Osteocyte (in vitro differentiated cells): ENCODE measurements at places on chromosomes 11 and 22. TPM values are rescaled to one million over a fixed set of nuclear protein-coding genes. Genes with fewer than 3 reads are reported as not detected.
A peak's percentile ranks its signal among the peaks of the same experiment; 100 is the strongest.

The MS4A1 gene
- total RNA-seq, result not detected in 2 replicates

The KCNJ1 gene
- total RNA-seq, result not detected in 2 replicates

DNA sequence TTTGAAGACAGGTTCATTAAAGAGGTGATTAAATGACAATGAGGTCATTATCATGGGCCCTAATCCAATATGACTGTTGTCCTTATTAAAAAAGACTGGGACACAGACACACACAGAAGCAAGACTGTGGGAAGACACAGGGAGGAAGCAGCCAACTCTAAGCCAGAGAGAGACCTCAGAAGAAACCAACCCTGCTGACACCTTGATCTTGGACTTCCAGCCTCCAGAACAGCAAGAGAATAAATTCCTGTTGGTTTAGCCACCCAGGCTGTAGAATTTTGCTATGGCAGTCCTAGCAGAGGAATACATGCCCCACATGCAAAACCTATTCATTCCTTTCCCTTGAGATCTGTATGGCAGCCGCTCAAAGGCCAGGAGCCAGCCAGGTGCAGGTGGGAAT, 35.6 kb upstream of the CACNG2 start:
- DNase-seq, result no peak

The MRGPRX4 gene
- total RNA-seq, result not detected in 2 replicates

DNA sequence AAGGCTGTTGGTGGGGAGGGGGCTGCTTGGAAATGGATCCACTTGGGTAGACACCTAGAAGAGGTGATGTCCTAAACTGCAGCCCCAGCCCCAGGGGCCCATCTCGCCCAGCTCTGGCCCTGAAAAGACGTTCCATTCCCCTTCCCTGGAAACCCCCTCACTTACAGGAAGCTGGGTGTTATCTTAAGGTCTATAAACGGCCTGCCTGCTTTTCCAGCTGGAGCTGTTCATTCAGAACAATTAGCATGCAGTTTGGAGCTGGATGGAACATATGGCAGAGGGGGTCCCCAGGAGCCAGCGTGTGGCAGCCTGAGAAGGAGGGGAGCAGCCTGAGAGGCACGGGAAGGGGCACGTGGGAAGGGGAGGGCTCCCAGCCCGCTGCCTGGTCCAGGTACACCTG, 139.6 kb downstream of the PKNOX2 start:
- DNase-seq, result no peak

DNA sequence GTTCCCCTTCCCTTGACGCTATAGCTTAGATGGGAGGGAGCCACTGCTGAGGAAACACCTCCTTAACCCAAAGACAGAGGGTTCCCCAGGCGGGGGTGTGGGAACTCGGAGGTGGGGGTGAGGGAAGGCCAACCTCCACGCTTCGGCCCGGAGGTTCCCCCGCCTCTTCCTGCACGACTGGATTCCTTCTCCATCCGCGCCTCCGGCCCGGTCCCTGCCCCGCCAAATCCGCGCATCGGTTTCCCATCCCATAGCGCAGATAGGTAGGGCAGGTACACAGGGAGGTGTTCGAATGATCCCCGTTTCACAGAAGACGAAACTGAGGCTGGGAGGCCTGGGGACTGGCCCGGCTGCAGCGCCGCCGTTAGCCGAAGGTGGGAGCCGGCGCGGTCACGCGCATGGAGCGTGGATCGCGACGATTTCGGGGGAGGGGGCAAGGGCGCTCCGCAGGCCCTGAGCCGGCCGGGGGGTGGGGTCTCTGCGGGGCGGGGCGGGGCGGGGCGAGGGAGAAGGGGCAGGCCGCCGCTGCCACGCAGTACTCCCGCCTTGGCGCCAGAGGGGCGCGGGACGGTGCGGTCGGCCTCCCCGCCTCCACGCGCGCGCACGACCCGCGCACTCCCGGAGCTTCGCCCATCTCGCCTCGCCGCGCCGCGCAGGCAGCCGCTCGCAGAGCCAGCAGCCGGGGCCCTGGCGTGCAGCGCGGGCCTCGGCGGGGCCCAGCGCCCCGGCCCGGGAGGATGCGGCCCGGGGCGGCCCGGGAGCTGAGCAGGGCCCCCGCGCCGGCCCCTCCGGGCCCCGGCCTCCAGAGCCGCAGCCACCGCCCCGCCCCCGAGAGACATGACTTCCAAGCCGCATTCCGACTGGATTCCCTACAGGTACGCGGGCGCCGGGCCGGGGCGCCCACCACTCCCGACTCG, at the start of gene TUB:
TUB (plus strand) TSS at position 538 of the 917 bp plus-strand sequence; CDS start at position 838, 300 bp downstream.
- no peak for DNase-seq

- peak; percentile 60 for DNase-seq
These were observed 22.9 kb upstream of the RFPL3 start for GRCh38 chr22:32334660-32335365.

- DNase-seq, result no peak
These were observed 5.8 kb downstream of the EMID1 start for GRCh38 chr22:29211466-29211865.

- no peak for DNase-seq
These were observed 548 bp downstream of the PYGM start for GRCh38 chr11:64759131-64759721.

DNA sequence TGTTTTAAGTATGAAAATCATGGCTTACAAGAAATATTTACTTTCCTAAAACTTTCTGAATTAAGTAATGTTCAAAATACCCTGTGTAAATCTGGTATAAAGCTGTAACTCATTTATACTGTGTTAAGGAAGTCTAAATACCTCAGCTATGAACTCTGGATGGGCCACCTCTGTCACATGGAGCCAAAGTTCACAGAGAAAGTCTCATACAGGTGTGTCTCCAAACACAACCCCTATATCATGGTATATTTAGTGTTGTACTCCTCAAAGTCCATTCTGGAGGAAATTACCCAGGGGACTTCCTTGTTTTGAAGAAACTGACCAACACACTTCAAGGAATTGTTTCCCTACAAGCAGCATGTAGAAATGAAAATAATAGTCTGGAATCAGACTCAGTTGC, 909.2 kb upstream of the TENM4 start:
- DNase-seq, result no peak

GRCh38 chr11:102234779-102235439, 82.4 kb upstream of the BIRC3 start:
- no peak for DNase-seq

GRCh38 chr11:119108857-119109221, 1.7 kb downstream of the C2CD2L start:
- no peak for DNase-seq

GRCh38 chr11:73192272-73192671, 25.8 kb upstream of the P2RY2 start:
- DNase-seq, result no peak

The KDM4D gene
- 0.81 and 0.97 TPM in 2 replicates for total RNA-seq

DNA sequence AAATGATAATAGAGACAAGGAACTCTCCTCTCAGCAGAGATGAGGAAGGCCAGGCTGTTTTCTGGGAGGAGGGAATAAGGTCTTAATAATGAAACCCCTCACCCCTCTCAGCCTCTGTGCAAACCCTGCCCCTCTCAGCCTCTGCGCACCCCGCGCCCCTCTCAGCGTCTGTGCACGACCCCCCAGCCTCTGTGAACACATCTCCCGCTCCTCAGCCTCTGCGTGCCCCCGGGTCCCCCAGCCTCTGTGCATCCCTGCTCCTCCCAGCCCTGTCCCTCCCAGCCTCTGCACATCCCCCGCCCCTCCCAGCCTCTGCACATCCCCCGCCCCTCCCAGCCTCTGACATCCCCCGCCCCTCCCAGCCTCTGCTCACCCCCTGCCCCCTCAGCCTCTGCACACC, 837.8 kb downstream of the TBC1D22A start:
- DNase-seq, result peak; percentile 81

The ZNF280B gene
- total RNA-seq, result 2.1 and 2.3 TPM in 2 replicates

DNA sequence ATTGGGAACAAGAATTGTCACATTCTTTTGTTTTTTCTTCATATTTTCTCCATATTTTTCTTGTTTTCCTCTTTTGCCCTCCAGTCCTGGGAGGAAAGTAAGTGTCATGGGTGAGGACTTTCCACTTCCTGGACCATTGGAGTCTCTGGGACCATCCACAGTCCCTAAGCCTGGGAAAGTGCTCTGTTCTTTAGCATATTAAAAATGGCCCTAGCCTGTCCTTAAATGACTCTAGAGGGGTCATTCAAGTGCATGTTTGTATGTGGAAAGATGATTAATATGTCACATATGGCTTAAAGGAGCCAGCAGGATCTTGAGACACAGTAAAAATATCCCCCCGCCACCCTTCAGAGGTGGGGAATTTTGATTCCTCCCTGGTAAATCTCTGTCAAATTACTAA, 20.1 kb upstream of the SCGB1D1 start:
- DNase-seq, result no peak

The LSP1 gene
- total RNA-seq, result 26.9 and 29.5 TPM in 2 replicates

- no peak for DNase-seq
These were observed 46.7 kb upstream of the INCENP start for GRCh38 chr11:62077132-62077531.

DNA sequence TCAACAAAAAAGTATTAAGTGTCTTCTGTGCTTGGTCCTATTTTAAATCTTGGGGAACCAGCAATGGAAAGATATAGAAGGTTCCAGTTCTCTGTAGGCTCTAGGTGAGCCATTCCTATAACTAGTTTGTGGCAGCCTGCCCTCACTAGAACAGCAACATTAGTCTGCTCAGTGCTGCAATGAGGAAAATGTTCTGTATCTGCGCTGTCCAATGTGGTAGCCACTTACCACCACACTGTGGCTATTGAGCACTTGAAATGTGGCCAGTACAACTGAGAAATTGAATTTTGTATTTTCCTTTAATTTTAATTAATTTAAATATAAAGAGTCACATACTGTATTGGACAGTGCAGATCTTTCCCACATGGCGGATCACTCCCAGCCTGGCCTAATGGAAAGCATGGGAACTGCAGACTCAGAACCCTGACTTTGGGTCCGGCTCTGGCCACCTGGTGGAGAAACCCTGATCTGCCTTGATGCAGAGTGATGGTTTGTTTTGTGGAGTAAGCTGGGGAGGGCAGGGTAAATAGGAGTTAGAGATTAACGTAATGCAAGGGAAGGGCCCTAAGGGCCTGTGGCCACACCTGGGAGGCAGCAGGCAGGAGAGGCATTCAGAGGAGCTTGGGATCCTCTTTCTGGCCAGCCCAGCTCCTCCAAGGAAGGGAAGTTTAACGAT, 101.0 kb downstream of the ME3 start:
- no peak for DNase-seq

- no peak for DNase-seq
These were observed 56.5 kb upstream of the SHISAL1 start for GRCh38 chr22:44369293-44369661.
